Bladder microvascular endothelial cell (primary cell): ENCODE measurements at places on chromosomes 11 and 22. TPM values are rescaled to one million over a fixed set of nuclear protein-coding genes. Genes with fewer than 3 reads are reported as not detected.

Gene OR4C12
- total RNA-seq: not detected in 2 replicates

Gene OR52I2
- total RNA-seq: not detected in 2 replicates

Gene PRRG4
- total RNA-seq: under 0.01 and 1.2 TPM in 2 replicates

Gene COA4
- 46.3 and 53.7 TPM in 2 replicates for total RNA-seq

Gene APOA5
- total RNA-seq: not detected in 2 replicates

Gene LINC01488
- total RNA-seq: under 0.01 TPM in 1 of 2 replicates, not detected in the other

Gene BBS1
- total RNA-seq: 12.5 and 26.4 TPM in 2 replicates

Gene SHANK2
- total RNA-seq: under 0.01 and 0.38 TPM in 2 replicates

Gene MAP6
- 0.06 and 0.32 TPM in 2 replicates for total RNA-seq
